ENCODE measurements at places on chromosomes 5 and 9. TPM values are rescaled to one million over a fixed set of nuclear protein-coding genes. Genes with fewer than 3 reads are reported as not detected.

Gene AQP3
- 1.2 TPM for total RNA-seq

Gene FAM221B
- not detected for total RNA-seq

Gene TMEM215
- total RNA-seq: not detected

Gene IL13
- total RNA-seq: 6.5 TPM

Gene TIMD4
- 0.83 TPM for total RNA-seq
